ENCODE measurements at places on chromosomes 2 and 18.

GRCh38 chr18:60279391-60279790 is 93.2 kb downstream of the MC4R start:
- no peak for DNase-seq

DNA sequence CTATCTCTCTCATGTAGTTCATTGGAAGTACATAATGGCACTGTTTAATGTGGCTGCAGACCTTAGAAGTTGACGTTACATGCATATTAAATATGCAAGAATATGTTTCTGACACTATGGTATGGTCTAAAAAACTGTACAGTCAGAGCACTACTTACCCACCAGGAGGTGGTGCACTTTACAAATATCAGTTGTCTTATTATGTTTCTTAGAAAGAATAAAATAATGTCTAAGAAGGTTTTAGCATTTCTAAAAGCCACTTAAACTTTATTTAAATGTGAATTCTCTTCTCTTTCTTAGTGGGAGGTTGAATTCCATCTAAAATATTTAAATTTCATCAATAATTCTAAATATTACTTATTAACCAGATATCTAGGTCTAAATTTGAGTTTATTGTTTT is 4.3 kb downstream of the TMEFF2 start:
- peak; percentile 20 for DNase-seq

- no peak for DNase-seq
Measured at GRCh38 chr2:157443795-157444640, at the start of gene CYTIP. Gene CYTIP (minus strand): TSS chr2:157444089. CDS start chr2:157444020, 69 bp downstream.

DNA sequence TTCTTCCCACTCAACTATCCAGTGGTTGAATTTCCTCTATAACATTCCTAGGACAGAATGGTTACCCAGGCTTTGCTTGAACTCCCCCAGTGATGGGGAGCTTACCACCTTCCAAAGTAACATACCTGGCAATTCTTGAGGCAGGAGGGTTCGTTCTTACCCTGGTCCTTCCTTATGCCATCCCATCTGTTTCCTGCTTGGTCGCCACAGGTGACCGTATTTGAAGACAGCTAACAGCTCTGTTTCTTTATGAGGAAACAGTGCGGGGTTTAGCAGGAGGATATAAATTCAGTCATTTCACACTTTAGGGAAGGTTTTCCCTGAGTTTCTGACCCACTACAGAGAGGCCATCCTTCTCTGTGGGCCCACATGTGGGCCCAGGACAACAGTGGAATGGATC is 42.6 kb downstream of the FOSL2 start:
- no peak for DNase-seq

DNA sequence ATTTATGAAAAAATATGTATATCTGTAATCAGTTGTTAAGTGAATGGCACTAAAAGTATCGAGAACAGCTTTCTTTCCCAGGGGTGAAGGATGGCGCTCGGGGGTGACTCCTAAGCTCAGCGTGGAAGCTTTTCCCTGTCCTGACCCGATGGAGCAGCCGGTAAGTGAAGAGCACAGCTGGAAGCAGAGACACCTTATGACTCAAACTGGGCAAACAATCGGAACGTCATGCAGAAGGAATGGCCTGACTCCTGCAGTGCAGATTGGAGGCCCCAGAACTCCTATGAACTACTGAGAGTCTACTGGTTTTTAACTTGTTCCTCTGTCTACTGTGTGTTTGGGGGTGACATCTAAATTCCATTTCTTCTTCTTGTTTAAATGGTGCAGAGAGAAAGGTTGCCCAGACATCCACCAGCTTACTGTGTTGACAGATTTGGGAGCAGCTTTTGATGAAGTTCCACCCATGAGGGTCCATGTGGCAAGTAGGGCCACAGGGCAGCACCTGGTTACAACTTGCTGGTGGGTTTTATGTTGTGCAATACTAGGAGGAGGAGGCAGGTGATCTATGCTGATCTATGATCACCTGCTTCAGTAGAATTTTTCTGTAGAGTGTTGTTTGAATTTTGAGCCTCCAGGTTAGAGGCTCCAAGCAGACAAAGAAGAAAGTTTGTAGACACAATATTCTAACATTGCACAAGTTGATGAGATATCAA is 52.8 kb upstream of the TMEM182 start:
- DNase-seq = peak; percentile 60

DNA sequence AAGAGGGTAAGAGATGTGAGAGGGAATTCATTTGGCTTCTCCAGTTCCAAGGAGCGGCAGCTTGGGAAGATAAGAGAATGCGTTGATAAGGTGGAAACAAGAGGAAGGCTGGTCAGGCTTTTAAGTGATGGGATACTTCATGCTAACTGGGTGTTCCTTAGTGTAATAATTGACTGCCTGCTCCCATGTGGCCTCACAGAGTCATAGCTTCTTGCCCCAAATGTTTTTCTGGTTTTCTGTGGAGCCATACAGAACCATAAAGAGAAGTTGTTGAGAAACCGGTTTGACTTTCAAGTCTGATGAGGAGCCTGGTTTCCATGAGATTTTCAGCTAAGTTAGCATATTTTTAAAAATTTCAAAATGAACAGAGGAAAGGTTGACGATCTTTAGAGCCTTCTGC is 97.5 kb upstream of the ZFP36L2 start:
- no peak for DNase-seq
